ENCODE measurements at places on chromosomes 6 and 20.
A peak's percentile ranks its signal among the peaks of the same experiment; 100 is the strongest.

DNA sequence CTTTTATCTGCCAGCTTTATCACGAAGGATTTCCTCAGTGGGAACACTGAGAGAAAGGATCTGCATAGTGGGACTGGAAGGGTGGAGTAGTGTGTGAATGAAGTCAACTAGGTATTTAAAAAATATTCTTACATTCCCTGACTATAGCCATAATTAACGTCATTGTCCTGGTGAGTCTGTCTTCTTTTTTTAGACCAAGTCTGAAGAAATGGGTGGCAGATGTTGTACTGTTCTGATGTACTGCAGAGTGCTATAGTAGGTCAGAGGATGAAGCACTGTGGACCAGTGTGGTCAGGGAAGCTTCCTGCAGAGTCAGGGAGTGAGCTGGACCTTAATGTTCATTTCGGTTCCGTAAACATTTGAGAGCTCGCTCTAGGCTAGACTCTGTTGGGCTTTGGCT lies 11.9 kb downstream of the TULP4 start:
- DNase-seq, result no peak

- DNase-seq, result no peak
Observed at GRCh38 chr20:5908981-5909380, 41.4 kb downstream of the TRMT6 start.

- DNase-seq, result no peak
Observed at GRCh38 chr20:7503501-7503900, 436.8 kb downstream of the HAO1 start.

DNA sequence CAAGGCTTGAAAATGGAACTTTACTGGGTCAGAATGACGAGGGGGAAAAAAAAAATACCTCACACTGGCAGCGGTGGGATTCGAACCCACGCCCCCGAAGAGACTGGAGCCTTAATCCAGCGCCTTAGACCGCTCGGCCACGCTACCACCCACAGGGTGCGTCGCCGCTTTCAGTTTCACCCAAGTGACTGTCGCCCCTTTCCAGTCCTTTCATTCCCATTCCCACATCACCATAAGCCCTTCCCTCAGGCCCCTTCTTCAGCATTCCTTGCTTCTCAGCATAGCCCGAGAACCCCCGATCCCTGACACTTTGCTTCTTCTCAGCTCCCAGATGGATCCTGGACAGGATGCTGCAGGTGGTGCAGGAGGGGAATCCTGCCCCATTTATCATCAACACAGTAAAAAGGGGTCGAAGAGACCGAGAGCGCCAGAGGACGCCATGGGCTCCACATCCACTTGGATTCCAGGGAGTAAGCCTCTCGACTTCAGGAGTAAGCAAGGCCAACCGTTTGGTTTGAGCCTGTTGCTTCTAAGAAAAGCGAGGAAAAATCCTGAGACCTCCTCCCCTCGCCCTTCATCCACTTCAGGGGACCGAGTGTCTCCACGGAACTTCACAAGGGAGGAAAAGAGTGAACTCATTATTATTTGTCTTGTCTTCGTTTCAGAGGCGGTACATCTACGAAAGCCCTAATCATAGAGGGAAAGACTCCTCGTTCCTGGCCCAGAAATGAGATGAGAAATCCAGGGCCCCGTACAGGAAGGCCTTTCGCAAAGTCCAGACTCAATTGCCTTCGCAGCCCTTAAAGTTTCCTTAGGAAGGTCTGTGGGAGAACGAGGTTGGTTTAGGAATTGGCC lies 20.0 kb upstream of the TRIM27 start:
- peak; percentile 79 for DNase-seq

DNA sequence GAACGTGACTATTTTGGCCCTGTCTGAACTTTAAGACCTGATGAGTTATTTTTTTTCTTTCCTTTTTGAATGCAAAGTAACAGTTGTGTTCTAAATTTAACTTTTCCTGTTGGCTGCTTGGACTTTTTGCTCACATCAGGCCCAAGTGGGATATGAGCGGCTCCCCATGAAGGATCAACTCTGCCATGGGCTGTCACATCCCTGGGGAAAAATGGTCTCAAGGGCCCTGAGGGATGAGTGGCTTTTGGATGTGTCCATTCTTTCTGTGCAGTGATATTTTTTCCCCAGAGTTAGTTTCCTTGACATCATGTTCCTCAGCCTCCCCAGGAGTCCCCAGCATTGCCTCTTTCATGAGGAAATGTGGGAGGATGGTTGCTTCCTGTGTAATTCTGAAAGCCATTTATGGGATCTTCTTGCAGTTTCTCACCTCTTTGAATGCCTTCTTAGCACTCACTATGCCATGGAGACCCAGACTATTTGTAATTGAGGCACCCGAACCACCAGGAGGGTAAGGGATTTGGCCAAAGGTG lies 92.5 kb downstream of the SLC24A3 start:
- DNase-seq, result no peak

Measured in glutamatergic neuron (in vitro differentiated cells).